ENCODE measurements at places on chromosomes 2 and 18. TPM values are rescaled to one million over a fixed set of nuclear protein-coding genes. Genes with fewer than 3 reads are reported as not detected.

The CAPN14 gene
- polyA plus RNA-seq: 0.13 TPM

The SP110 gene
- 24.4 TPM for polyA plus RNA-seq

The C2orf66 gene
- polyA plus RNA-seq: 0.98 TPM

The CCDC68 gene
- 11.9 TPM for polyA plus RNA-seq

The IL1F10 gene
- not detected for polyA plus RNA-seq

The PXDN gene
- polyA plus RNA-seq: 154 TPM

The C2orf81 gene
- 5.5 TPM for polyA plus RNA-seq

The PTMA gene
- 1,955 TPM for polyA plus RNA-seq

The CCNYL1 gene
- 24.3 TPM for polyA plus RNA-seq

The HOXD13 gene
- 0.20 TPM for polyA plus RNA-seq

The DPP10 gene
- 17.1 TPM for polyA plus RNA-seq

The DAW1 gene
- 0.52 TPM for polyA plus RNA-seq

Data from left kidney (tissue), 8 donors.